ENCODE measurements at places on chromosomes 4 and X.

DNA sequence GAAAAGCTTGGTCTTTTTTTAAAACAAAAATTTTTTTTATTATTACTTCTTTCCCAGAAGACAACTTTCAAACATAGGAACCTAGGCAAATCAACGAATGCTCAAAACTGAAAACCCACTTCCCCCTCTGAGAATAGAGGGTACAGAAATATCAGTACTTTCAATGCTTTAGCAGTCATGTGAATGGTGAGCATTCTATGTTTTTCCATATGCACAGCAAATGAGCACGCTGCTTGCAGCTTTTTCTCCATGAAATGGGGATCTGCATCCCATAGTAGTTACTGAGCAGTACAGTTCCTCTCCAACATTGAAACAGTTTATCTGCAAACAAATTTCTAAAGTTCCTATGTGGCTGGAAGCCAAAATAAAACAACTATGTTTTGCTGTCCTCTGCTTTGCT lies 108.4 kb upstream of the BMP2K start:
- no peak for DNase-seq

GRCh38 chr4:174613979-174614378 lies 91.7 kb upstream of the HPGD start:
- no peak for DNase-seq

DNA sequence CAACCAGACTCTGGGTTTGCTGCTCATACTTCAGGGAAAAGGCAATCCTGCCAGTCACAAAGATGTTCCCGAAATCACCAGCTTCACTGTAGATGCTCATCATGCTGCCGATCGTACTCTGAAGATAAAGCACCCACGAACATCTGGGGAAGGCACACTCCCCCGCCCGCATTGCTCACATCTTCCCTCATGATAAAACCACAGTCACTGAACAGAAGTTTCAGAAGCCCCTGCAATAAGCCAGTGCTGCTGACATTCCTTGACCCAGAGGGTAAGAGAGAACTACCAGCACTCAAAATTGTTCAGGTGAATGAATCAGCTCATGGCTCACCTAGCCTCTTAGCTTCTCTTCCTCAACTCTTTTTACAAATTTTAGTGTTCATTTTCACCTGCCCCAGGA lies 43.1 kb downstream of the SRPX2 start:
- no peak for DNase-seq

DNA sequence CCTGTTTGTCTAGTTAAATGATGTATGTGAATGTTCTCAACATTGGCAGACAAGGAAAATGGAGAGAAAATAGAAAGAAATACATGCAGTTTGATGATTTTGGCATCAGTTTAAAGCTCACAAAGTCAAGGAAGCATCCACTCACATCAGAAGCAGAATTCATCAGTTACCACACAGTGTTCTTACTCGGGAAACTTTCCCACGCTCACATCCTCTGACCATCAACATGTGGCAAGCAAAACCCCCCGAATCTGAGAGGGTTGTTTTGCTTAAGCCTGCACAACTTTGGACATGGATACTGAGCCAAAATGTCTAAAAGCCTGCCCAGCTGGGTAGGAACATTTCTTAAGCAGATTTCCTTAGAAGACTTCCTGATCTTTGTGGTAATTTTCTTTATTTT lies 407.6 kb downstream of the ANKRD50 start:
- DNase-seq: no peak

DNA sequence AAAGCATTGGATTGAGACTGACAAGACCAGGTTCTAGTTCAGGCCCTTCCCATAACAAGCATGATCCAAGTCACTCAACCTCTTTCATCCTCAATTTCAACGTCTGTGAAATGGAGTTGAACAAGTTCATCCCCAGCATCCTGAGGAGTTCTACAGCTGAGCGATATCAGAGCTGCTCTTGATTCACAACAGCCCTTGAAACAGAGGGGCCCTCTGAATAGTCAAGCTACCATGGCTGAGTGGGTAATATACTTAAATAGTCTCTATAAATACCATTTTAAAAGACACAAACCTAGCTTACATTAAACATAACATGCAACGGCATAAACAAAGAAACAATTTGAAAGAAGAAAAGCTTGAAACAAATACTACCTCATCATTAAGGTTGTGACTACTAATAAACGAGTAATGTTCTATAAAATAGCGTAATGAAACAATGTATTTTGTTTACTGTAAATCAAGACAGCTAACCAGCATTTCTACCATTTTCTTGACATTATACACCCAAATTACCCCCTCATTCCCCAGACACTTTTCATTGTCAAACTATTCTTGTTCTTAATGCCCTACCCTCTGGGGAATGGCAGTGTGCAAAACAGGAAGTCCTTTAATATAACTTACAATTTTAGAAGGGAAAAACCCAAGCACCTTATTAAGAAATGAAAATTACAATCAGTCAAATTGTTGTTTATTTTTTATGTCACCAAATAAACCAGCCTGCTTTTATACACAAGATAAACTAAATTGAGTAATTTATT lies 202.3 kb downstream of the PARM1 start:
- DNase-seq: no peak

GRCh38 chrX:148874636-148875246 lies 374.3 kb downstream of the AFF2 start:
- no peak for DNase-seq

- DNase-seq: no peak
Observed at GRCh38 chrX:39470588-39471407, 627.0 kb downstream of the BCOR start.

DNA sequence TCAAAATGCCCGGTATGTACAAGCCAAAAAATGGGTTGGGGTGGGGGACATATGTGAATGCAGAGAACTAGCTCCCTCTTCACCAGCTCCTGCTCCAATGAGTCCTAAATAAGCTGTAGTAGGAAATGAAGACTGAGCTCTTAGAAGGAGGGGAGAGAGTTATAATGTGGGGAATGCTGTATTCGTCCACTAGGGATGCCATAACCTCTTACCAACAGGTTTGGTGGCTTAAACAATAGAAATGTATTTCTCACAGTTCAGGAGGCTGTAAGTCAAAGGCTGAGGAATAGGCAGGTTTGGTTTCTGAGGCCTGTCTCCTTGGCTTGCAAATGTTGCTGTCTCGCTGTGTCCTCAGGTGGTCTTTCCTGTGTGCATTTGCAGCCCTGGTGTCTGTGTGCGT lies 4.4 kb upstream of the INPP4B start:
- no peak for DNase-seq

GRCh38 chrX:148823986-148824385 lies 323.6 kb downstream of the AFF2 start:
- no peak for DNase-seq
